ENCODE measurements at places on chromosomes 6 and 20.
A peak's percentile ranks its signal among the peaks of the same experiment; 100 is the strongest.

- DNase-seq: no peak
Measured at GRCh38 chr6:11773013-11773412, 5.6 kb downstream of the ADTRP start.

- no peak for DNase-seq
Measured at GRCh38 chr20:44585057-44585963, 2.9 kb downstream of the PKIG start.

DNA sequence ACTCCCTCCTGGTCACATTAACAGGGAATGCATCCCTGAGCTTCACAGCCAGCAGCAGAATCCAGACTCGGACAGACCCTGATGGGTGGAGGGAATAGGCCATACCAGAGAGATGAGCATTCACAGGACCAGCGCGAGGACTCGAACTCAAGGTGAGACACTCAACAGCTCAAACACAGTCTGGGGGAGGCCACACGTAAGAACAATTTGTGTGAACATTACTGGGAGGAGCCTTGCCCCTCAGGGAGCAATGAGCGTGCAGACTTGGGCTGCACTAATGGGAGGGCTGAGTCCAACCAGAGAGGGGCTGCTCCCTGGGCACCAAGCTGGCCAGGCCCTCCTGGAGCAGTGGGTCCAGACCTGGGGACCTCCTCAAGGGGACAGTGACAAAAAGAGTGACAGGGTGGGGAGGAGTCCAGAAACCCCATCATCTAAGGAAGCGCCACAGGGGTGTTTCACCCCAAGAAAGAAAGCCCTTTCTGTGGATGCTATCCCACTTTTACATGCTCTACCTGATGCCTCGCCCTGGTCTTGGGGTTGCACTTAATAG lies 118.4 kb downstream of the MRPL14 start:
- no peak for DNase-seq

GRCh38 chr6:107973594-107973993 lies 15.6 kb upstream of the SEC63 start:
- no peak for DNase-seq

DNA sequence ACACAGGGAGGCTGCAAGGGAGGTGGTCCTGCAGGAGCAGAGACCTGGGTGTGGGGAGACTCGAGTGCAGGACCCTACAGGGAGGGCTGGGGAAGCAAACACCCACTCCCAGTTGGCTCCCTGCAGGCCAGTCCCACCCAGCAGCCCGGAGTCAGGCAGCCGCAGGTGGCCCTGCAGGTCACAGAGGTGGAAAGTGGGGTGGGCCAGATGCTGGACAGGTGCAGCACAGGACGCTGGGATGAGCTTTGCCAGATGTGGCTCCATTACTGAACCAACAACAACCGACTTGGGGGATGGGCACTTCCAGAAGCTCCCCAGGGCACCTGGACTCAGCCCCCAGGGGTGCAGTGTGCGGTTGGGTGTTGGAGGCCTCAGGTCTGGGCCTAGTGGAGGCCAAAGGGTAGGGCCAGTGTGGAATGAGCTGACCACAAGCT lies 26.6 kb upstream of the MYT1 start:
- no peak for DNase-seq

GRCh38 chr6:41696788-41697187 lies 38.6 kb downstream of the TFEB start:
- DNase-seq: no peak

GRCh38 chr6:130163266-130163665 lies 59.5 kb downstream of the SAMD3 start:
- DNase-seq: no peak

DNA sequence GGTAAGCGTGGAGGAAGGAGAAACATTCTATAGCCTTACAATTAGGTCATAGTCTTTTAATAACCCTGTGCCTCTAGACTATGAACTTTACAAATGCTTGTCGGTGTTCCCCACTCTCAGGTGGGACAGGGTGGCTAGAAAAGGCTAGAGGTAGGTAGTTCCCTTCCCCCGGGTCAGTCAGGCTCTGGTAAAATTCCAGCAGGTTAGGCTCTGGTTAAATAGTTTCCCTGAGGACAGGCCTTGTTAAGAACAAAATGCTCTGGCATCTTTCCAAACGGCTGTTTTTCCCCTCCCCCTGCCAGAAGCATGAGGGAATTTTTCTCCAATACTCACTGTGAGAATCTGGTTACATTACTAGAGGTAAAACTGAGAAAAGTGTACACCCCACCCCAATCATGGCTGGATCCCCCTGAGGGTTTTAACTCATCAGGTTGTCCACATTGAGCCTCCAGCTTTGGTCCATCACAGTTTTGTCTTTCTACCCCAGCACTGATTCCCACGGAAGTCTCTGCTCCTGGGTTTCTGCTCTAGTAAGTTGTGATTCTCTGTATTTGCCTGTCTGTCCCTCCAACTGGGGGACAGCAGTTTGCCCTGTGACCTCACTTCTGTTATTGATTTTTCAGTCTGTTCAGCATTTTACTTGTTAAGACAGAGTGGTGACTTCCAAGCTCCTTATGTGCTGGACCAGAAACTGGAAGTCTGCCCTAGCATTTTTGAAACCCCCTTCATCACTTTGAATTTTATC lies 84.7 kb upstream of the ADGRF1 start:
- DNase-seq: peak; percentile 29

GRCh38 chr6:120816794-120817193 lies 517.5 kb downstream of the TBC1D32 start:
- no peak for DNase-seq

GRCh38 chr6:39453241-39453640 lies 130.7 kb upstream of the KCNK16 start:
- DNase-seq: no peak

GRCh38 chr20:46174469-46175126 lies 56.5 kb downstream of the CD40 start:
- DNase-seq: peak; percentile 32

GRCh38 chr20:44089987-44090674 lies 96.9 kb downstream of the JPH2 start:
- DNase-seq: peak; percentile 56

- no peak for DNase-seq
Measured at GRCh38 chr6:46054516-46054915, 38.9 kb upstream of the CLIC5 start.

- no peak for DNase-seq
Measured at GRCh38 chr6:165204807-165205545, 104.4 kb downstream of the C6orf118 start.

DNA sequence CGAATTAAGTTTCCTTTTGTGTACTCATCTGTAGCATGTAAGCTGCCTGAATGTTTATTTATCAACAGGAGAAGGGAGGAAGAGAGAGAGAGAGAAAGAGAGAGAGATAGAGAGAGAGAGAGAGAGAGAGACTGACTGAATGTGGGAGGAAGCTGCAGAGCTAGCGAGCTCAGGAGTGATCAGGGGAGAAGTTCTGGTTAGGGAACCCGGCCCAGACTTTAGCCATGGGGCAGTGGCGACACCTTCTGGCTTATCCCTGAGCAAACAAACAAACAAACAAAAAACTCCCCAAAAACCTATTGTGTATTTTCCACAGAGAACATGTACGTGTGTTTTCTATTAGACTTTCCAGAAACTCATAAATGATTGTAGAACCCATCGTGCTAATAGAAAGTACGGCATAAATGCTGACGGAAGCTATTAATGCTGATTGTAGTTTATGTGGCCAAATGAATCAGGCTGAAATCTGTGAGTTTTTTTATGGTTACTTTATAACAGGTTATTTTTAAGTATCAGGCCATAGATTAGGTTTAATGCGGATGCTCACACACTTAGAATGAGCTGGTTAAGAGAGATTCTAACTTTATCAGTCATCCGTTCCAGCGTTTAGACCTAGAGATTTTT lies 92.8 kb downstream of the CLIC5 start:
- no peak for DNase-seq

DNA sequence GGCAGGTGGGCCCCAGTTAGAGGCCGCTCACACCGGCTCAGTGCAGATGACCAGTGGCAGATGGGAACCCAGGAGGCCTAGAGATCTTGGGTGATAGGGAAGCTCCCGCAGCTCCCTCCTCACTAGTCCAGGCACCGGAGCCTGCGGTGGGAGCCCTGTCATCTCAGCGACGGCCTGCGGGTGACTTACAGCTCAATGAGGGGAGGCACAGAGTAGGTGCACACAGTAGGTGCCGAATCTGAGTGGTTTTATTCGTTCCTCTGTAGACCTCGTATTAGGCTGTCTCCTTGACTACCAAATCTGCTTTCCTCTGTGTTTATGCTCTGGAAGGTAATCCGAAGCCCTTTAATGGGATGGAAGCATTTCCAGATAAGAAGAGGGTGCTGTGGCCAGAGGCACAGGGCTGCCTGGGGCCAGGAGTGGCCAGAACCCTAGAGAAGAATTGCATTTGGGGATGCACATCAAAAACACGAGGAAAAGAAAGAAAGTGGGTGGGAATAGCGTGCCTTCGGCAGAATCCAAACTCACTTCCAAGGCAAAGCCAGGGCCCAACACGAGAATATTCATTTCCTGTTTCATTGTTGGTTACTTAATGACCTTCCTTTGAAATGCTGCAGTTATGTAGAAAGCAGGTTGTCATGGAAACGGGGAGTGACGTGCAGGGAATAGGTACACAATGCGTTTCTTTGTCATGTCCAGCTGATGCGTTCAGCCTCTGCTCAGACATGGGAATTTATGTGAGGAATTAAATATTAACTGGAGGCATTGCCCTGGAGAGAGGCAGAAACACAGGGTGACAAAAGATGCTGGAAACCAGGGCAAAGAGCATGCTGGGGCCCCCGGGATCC lies 24.7 kb downstream of the MYT1 start:
- DNase-seq: peak; percentile 94

GRCh38 chr6:157244175-157244574 lies 79.1 kb downstream of the TMEM242 start:
- DNase-seq: no peak

GRCh38 chr6:160348223-160349019 lies at the start of gene SLC22A3:
TSS of gene SLC22A3 (plus strand) at chr6:160348378. CDS start at chr6:160348420, 42 bp downstream.
- no peak for DNase-seq

DNA sequence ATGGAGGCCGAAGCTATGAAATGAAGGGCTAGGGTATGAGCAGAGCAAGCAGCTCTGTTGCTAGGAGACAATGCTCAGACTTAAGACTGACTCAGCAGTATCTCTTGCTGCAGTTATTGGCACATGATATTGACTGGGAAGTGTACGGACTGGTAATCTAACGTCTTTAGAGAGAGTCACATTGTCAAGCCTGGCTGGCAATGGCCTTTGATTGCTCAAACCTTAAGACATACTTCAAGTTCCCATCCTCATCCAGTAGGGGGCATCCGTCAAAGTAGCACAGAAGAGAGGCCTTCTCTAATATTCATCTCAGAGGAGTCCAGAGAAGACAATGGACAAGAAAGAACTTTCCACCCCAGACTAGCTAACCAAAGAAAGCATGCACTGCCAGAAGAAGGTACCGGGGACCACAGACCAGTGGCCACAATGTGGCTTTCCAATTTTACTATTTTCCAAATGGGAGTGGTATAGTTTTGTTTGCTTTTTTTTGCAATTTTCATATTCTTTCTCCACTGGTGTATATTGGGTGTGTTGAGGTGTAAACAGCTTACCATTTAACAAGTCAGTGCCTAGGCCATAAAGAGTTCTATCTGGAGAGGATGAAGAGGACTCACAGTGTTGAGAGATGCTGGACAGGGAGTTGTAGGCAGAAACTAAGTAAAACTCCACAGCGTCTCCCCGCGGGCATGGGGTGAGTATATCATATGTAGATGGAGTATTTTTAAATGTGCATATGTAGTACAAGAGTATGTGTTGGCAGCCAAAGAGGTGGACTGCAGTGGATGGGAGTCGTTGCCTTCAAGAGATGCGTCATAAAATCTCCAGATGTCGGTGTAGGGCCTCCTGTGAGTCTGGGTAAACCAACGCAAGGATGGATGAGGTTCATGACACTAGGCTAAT lies 36.7 kb downstream of the LRFN2 start:
- DNase-seq: peak; percentile 8
